ENCODE measurements at places on chromosomes 6 and 20.

- DNase-seq = no peak
Observed at GRCh38 chr6:4170297-4170696, 34.9 kb upstream of the ECI2 start.

- DNase-seq = no peak
Observed at GRCh38 chr6:127434651-127435050, 24.5 kb downstream of the KIAA0408 start.

GRCh38 chr20:8421981-8422380 is 289.9 kb downstream of the PLCB1 start:
- no peak for DNase-seq

- DNase-seq = no peak
Observed at GRCh38 chr6:10382728-10383330, 32.0 kb downstream of the TFAP2A start.

DNA sequence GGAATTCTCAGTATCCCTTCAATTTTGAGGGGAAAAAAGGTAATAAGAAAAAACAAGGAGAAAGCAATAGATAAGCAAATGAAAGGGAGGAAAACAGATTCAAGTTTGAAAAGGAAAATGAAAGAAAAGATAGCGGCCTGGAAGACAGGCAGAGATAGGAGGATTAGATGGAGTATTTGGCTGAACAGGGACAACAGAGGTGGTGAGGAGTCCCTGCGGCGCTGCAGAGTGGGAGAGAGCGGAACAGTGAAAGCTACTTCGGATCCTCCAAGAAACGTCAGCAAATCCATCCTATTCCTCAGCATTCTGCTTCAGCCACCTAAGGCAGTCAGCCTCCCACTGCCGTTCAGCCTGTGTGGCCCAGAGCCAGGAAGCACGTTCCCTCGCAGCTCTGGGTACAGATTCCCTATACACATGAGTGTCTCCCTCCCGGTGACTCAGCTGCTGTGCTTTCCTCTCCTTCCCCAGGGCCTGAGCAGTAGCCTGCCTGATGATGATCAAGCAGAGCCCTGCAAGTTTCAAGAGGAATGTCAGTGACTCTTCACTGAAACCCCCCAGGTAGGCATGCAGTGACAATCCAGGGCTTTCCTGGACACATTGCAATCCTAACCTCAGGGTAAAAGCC is 43.4 kb upstream of the CDYL start:
- DNase-seq = no peak

DNA sequence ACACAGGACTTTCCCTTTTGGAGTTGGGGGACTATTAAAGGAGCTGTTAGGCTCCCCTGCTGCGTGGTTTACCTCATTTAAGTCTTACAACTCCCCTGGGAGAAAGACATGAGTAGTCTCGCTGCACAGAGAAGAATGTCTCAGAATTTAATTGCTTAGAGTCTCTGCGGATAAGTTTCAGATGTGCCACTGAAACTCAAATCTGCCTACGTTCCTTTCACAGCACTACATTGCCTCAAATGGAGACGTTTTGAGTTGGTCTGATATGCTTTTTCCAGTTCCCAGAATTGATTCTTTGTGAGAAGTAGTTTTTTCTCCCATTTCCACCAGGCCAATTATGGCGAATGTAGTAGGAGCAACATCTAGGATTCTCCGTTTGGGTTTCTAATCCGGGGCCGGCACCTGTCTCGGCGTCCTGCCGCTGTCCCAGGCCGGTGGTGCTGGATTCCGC is 532 bp upstream of the SLC35F1 start:
- DNase-seq = no peak

DNA sequence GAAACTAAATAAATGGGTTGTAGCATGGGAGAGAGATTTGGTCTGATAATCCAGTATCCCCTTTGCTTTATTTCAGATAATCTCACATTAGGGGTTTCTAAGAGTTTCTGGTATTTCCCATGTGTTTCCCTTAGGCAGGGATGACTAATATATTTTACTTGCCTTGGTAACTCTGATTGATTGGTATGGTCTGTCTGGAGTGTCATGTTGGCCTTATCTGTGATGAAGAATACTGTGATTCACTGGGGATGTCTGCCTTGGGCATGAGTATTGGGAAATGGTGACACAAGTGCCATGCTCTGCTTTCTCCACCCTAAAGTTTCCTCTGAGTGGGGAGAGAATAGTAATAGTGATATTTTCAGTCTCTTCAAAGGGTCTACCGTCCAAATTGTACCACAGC is 10.1 kb downstream of the SLC22A2 start:
- DNase-seq = no peak

GRCh38 chr6:41832263-41832662 is 44.8 kb downstream of the TOMM6 start:
- DNase-seq = no peak

DNA sequence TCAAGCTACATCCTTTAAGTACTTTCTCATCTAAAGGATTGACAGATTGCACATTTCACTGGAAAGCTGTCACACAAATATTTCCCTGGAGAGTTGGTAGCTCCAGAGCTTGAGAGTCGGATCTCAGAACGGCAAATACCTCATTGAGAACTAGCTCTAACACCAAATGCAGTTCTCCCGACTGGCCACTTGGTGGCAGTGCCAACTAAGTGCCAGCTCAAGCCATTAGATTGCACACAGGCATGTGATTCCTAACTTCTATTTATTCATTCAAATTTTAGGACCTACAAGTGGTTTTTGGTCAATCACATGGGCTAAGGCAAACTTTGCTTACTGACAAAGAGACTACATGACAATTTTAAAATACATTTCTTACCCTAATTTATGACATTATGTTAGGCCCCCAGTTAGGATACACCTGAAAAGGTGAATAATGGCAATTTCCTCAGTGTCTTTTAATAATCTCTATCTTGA is 7.9 kb upstream of the MCHR2 start:
- DNase-seq = peak; percentile 20

- DNase-seq = no peak
Observed at GRCh38 chr20:33719277-33719988, 677 bp downstream of the PXMP4 start.

DNA sequence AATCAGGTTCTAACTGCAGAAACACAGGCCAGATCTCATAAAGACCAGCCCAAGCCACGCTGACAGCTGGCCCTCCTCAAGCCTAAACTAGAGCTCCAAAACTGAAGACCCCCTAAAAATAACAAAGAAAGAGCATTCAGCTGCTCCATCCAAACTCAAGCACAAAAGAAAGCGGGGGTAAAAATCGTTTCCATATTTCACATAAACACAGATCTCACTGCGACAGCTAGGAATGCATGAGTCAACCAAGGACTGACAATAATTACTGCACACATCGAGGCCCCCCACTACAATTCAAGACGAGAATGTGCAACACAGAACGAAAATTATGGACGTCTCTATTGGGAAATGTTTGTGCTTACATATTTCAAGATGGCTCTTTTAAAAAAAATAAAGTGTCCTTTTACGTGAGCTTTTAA is 31.1 kb downstream of the CNKSR3 start:
- no peak for DNase-seq

- DNase-seq = no peak
Observed at GRCh38 chr6:162056745-162057144, 670.8 kb downstream of the PRKN start.

- no peak for DNase-seq
Observed at GRCh38 chr20:49349694-49350252, 71.9 kb upstream of the ZNFX1 start.

DNA sequence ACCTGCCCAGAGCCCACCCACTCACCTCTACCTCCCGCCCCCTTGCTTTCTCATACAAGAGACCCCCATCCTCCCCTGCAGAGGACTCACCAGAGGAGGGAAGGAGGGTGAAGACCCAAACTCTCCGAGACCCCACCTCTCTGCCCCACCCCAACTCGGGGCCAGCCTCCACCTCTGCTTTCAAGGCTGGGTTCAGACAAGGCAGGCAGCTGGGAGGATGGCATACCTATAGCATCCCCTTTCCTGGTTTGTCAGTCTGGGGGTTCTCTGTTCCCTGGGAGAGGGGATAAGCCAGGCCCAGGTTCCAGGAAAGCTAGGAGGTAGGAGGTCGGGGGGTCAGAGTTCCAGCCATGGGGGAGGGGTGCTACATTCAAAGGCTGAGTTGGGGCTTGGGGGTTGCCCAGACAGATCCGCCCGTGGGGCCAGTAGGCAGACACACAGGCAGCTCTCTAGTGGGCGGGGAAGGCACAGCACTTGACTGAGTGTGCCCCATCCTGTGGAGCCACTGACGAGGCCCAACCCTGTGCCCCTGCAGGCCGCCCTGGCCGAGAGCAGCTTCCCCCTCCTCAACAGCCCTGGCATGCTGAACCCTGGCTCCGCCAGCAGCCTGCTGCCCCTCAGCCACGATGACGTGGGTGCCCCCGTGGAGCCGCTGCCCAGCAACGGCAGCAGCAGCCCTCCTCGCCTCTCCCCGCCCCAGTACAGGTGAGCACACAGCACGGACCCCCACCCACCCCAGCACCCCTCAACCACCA is 40.8 kb upstream of the MDFI start:
- no peak for DNase-seq

- no peak for DNase-seq
Observed at GRCh38 chr6:149130508-149130907, 187.0 kb upstream of the TAB2 start.

DNA sequence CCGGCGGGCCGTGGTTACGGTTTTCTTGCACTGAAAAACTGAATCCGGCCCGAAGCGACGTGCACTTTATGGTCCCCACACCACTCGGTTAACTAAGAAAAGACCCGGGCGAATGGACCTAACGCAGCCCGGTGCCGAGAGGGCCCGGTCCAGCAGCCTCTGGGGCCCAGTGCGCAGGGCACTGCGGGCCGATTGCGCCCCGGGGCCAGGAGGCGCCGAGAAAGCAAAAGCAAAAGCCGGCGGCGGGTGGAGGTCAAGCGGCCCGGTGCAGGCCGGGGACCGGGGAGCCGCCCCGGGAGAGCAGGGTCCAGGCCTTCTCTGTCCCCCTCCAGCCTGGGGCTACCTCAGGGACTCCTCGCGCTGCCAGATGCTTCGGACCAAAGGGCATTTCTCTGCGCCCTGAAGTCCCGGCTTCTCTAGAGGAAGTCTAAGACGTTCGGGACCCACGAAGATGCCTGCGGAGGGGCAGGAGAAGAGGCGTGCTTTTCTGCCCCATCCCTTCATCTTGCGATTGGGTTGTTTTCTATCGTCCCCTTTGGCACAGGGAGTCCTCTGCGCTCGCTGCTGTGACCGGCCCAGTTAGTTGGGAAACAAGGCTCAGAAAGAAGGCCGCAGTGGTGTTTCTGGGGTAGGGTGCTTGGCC is 4.4 kb downstream of the FOXF2 start:
- DNase-seq = no peak

GRCh38 chr20:63733117-63733516 is 3.3 kb upstream of the LIME1 start:
- DNase-seq = no peak

DNA sequence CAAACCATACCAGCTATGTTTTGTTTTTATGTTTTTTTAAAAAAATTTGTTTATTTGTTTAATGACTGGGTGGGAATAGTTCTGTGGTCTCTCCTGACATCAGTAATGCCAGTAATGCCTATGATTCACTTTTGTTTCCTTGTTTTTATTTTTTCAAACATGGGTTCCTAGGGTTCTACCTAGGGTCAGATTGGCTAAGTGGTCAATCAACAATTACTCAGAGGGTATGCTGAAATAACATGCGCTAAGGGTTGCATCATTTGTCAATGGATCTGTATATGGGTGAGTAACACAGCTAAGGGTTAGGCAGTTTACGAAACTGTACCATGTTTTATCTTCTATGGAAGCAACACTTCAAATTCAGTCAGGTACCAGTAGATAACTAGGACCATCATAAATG is 583.8 kb upstream of the GJE1 start:
- no peak for DNase-seq

DNA sequence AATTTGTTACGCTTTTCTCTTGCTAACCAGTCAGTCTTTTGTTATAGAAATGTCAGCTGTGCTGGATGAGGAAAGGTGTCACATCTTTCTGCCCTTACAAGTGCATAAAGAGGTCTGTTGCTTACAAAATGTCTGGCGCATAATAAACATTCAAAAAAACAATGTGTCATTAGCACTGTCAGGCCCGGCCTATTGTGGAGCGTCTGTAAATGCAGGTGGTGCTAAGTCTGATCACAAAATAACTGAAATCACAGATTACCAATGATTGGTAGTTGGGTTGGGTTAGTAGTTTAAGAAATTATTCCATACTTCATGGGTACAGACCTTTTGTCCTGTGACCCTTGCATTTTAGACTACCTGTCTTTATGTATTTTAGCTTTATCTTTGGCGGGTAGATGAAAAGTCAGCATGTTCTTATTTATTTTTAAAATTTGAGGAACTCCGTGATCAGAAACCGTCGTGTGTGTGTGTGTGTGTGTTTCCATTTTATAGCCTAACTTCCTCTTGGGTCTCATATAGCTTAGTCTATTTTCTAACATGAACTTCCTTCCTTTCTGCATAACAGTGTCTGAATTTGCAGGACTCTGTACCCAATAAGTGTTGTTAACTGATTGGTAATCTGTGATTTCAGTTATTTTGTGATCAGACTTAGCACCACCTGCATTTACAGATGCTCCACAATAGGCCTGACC is 88.1 kb upstream of the IFNGR1 start:
- DNase-seq = no peak

DNA sequence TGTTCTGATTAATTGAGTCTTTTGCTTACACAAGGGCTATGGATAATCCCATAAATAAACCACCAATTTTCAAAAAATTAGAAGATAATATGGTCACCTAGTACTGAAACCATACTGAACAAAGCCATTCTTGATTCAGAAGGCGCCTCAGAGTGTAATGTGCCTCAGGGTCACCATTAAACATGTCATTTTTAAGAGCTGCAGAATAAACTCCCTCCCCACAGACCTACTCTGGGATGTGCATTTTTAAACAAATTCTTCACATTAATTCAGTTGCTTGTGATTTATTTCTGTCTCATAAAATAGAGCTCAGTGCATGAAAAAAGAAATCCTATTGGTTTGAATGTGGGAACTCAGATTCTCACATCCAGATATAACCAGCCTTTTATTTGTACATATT is 202.1 kb upstream of the HEY2 start:
- no peak for DNase-seq

DNA sequence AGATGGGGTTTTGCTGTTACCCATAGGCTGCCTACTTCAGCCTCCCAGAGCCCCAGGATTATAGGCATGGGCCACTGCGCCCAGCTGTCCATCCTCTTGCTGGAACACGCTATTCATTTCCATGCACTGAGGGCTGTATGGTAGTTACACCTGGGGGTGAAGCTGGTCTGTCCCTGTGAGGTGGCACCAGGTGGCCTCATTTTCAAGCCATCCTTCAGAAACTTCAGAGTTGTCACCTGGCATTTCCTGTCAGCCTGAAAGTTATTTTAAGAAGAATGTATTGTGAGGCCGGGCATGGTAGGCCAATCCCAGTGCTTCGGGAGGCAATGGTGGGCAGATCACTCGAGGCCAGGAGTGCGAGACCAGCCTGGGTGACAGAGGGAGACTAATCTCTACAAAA is 147.6 kb downstream of the DTNBP1 start:
- no peak for DNase-seq

DNA sequence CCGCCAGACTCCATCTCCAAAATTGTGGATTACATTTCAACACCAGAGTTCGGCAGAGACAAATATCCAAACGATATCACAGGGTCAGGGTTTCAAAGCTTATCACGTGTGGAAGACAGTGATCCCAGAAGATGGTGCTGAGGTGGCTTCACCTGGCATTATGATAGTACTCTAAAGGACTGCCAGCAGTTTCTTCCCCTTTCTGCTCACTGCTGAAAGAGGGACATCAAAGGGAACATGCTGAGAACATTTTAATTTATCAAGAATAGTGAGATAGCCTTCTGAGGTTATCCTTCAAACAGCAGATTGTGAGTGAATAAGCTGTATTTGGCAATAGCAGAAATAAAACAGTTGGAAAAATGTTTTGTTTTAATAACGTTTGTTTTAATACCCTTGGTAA is 79.7 kb downstream of the FIG4 start:
- DNase-seq = no peak

- no peak for DNase-seq
Observed at GRCh38 chr6:33758815-33759216, 12.1 kb upstream of the IP6K3 start.
